ENCODE measurements at places on chromosomes 1 and 21. TPM values are rescaled to one million over a fixed set of nuclear protein-coding genes. Genes with fewer than 3 reads are reported as not detected.

NBPF14 gene
- 32.7 TPM for total RNA-seq

CD52 gene
- total RNA-seq: 1,152 TPM

C1orf210 gene
- not detected for total RNA-seq

KCNK1 gene
- not detected for total RNA-seq

PTPRC gene
- 813 TPM for total RNA-seq

NKAIN1 gene
- not detected for total RNA-seq

HES4 gene
- total RNA-seq: 9.6 TPM

C1QB gene
- not detected for total RNA-seq

RNU1-4 gene
- total RNA-seq: 3,922 TPM

SHE gene
- total RNA-seq: not detected

GLIS1 gene
- total RNA-seq: not detected

TIE1 gene
- not detected for total RNA-seq

FAM163A gene
- total RNA-seq: 0.10 TPM

NID1 gene
- 2.6 TPM for total RNA-seq

LCE3D gene
- not detected for total RNA-seq

RHD gene
- total RNA-seq: 5.0 TPM

AK5 gene
- total RNA-seq: 5.5 TPM

SYNC gene
- total RNA-seq: not detected

GGPS1 gene
- 28.2 TPM for total RNA-seq

FAM131C gene
- not detected for total RNA-seq

PLPPR4 gene
- not detected for total RNA-seq

SFPQ gene
- total RNA-seq: 694 TPM

ELAPOR1 gene
- total RNA-seq: 30.6 TPM

FCRL1 gene
- total RNA-seq: 22.4 TPM

PDC gene
- total RNA-seq: not detected

CRP gene
- not detected for total RNA-seq

PLA2G5 gene
- not detected for total RNA-seq

SMIM1 gene
- 1.5 TPM for total RNA-seq

FAM76A gene
- 25.9 TPM for total RNA-seq

COL11A1 gene
- total RNA-seq: not detected
